Mesothelial cell of epicardium (in vitro differentiated cells): ENCODE measurements at places on chromosomes 12 and 14.
A peak's percentile ranks its signal among the peaks of the same experiment; 100 is the strongest.

DNA sequence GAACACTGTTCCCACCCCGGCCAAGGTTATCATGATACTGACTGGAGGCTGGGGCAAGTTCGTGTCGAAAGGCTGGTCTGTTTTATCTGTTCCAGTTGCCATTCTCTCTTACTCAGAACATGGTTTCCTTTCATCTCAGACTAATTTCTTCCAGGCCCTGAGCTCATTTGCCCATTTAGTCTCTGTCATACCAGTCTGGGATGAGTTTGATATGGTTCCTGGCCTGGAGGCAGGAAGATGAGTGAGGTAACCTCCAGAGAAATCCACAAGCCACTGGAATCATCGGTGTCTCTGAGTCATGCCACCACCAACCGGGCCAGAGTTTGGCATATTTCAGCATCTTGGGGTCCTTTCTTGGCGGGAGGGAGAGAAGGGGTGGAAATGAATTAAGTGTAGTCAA, 114.7 kb downstream of the NTF3 start:
- no peak for DNase-seq

GRCh38 chr12:47721431-47721973, 3.8 kb downstream of the ENDOU start:
- no peak for DNase-seq

- DNase-seq = no peak
Observed at GRCh38 chr14:37223947-37224474, 26.3 kb downstream of the MIPOL1 start.

DNA sequence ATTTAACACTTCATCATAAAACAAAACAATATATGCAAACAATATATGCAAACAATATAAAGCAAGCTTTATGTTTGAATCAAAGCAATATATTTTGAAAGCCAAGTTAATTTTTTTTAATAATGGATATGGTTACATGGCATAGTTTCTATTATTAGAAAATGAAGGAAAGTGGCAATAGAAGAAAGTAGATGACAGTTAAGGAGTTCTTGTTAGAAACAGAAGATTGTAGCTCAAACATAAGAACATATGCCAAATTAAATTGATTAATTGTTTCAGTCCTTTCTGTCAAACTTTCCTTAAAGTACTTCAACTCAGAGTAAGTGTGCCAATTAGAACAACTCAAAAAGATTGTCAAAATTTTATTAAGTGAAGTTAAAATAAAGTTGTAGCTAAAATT, 1248.3 kb downstream of the SLC16A7 start:
- no peak for DNase-seq

GRCh38 chr14:96965885-96966595, 168.9 kb downstream of the VRK1 start:
- DNase-seq = no peak

- no peak for DNase-seq
Observed at GRCh38 chr14:103110681-103111231, 12.5 kb upstream of the TNFAIP2 start.

DNA sequence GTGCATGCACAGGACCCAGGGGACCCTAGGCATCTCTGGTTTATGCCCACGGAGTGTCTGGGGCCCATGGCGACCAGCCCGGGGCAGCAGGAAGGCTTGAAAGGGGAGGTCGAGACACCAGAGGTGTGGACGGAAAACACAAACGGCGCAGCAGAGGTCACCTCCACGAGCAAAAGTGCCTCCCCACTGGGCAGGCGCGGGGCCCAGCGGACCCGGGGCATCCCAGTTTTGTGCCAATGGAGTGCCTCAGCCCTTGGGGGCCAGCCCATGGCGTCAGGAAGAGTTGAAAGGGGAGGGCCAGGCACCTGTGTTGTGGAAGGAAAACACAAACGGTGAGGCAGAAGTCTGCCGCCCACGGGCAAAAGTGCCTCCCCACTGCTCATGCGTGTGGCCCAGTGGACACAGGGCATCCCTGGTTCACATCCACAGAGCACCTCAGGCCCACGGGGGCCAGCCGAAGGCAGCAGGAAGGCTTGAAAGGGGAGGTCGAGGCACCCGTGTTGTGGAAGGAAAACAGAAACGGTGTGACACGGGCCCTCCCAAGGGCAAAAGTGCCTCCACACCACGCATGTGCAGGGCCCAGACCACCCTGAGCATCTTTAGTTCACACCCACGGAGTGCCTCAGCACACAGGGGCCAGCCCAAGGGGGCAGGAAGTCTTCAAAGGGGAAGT, 378.8 kb downstream of the ALG10 start:
- peak; percentile 31 for DNase-seq

DNA sequence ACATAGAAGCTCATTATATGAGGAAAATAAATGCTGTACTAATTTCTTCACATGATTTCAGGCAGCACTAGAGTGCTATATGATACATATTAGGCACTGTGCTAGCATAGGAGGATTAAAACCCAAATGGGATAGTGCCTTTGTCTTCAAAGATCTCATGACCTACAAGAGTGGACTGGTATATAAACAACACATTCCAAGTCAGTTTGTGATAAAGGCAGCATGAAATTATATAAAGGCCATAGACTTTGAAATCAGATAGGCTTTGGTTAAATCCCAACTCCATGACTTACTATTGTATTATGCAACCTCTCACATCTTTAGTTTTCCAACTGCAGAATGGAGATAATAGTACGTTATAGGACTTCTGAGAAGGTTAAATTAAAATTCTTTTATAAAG, 179.7 kb downstream of the RAD51B start:
- DNase-seq = no peak

GRCh38 chr12:88399811-88400210, 180.5 kb downstream of the KITLG start:
- DNase-seq = no peak

DNA sequence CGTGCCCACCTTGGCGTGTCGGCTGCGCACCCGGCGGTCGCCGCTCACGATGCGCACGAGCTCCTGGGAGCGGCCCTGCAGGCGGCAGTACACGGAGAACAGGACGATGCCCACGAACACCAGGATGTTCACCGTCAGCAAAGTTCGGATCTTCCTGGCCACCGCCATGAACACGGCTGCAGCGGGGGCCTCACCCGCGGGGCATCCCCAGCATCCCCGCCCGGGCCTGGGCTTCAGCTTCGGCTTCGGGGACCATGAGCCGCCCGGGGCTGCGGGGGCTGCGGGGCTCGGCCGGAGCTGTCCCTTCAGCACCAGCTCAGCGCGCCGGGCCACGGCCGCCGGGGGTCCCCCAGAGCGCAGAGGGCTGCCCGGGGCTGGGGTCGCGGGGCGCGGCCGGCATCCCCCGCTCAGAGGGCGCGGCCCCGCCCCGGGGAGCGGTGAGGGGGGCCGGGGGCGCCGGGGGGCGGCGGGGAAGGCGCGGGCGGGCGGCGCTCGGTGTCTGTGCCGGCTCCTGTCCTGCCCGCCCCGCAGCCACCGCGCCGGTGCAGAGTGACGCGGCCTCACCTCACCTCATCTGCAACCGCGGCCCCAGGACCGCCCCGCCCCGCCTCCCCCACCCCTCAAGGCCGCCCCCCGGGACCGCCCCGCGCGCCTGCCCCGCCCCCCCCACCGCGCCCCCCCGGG, at the start of gene GALNT9:
TSS of gene GALNT9 (minus strand) at position 554 of the 684 bp plus-strand sequence. CDS start at position 168, 386 bp downstream.
- DNase-seq = peak; percentile 51

GRCh38 chr12:75834591-75834990, 197.0 kb downstream of the PHLDA1 start:
- DNase-seq = no peak

GRCh38 chr12:15074351-15074750, 101.5 kb downstream of the PDE6H start:
- DNase-seq = no peak

DNA sequence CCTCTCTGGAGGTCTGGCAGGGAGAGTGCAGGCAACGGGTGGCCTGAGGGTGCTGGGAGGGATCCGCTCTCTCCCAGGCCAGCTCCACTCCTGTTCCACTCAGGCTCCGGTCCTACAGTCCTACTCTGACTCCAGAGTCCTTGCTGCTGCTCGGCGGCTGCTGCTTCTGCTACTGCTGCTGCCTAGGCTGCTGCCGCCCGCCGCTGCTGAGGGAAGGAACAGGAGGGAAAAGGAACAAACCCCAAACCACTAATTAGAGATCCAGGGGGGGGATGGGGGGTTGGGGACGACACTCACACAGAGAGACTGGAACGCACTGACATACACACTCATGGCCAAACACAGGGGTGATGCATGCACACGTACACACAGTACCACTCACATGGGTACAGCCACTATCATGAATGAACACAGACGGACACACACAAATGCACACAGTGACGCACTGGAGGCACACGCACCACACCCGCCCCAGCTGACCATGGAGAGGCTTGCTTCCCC, at the start of gene SP7:
TSS of gene SP7 (minus strand) at position 174 of the 501 bp plus-strand sequence. CDS start 708 bp downstream, outside the sequence.
- no peak for DNase-seq

DNA sequence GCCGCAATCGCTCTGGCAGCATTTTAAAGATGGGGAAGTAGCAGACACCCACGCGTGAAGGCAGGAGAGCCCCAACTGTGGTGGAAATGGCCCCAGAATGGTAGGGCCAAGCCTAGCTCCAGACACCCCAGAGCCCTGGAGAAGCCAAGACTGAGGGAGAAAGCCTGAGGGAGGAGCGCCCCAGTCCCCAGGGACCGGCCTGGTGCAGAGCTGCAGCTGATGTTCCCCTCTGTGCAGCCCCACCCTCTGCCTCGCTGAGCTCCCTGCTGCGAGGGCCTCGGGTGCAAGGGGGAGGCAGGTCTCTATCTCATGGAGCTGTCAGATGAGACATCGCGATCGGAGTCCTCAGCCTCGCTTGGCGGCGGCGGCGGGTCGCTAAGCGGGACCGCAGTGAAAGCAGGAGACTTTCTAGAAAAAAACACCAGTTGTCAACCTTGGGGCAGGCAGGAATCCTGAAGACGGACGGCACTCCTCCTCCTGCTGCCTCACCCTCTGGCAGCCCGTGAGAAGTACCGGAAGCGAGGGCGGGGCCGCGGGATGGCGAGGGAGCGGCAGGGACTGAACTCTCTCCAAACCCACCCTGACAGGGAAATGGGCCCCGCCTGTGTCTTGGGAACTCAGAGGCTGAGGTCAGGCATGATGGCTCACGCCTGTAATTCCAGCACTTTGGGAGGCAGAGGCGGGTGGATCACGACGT, 6.0 kb downstream of the GAPDH start:
- peak; percentile 80 for DNase-seq

DNA sequence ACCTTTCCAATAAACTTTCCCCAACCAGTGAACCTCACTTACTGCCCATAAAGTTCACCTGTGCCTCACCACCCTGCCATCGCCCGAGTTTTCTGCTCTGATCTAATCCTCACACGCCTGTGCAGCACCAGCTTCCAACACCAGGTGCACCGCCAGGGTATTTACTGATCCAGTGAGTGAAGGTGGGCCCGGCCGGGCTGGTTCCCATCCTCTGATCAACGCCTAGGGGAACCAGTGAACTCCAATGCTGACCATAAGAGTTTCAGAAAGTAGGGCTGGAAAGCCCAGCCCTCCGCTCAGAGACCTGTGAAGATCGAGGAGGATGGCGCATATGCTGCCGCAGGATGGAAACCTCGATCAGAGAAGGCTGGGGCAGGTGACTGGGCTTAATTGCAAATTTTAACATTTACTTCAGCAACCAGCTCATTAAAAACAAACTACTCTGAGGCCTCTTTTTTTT, 685 bp upstream of the MYL6B start:
- DNase-seq = no peak

GRCh38 chr12:3533703-3534386, 42.8 kb downstream of the PRMT8 start:
- DNase-seq = peak; percentile 39

GRCh38 chr12:78563826-78564225, 300.7 kb upstream of the SYT1 start:
- no peak for DNase-seq

DNA sequence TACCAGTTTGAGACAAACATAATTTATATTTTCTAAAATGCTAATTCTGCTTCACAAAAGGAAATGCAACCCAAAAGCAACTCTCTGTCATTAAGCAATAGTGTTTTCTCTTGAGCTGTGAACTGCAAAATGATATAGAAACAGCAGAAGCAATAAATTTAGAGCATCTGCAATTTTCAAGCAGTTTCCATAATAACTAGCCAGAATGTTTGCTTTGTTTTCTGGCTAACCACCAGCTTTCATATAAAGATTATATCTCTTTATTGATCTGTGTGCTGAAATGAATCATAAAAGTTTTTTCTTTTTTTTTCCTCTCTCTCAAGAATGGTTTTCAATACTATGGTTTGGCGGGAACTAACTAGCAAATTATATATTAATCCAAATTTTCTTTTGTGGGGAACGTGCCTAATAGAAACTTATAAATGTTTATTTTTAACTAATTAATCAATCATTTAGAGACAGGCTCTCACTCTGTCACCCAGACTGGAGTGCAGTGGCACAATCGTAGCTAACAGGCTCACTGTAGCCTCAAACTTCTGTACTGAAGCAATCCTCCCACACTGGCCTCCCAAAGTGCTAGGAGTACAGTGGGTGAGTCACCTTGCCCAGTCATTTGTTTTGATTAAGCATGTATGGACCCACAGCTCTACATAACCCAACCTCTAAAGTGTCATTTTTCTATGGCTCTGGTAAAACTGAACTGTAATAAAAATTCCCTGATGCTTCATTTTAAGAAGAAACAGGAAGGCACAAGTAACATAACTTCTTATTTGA, 830.1 kb upstream of the MGAT4C start:
- no peak for DNase-seq

GRCh38 chr12:17192721-17193120, 586.8 kb upstream of the LMO3 start:
- no peak for DNase-seq

DNA sequence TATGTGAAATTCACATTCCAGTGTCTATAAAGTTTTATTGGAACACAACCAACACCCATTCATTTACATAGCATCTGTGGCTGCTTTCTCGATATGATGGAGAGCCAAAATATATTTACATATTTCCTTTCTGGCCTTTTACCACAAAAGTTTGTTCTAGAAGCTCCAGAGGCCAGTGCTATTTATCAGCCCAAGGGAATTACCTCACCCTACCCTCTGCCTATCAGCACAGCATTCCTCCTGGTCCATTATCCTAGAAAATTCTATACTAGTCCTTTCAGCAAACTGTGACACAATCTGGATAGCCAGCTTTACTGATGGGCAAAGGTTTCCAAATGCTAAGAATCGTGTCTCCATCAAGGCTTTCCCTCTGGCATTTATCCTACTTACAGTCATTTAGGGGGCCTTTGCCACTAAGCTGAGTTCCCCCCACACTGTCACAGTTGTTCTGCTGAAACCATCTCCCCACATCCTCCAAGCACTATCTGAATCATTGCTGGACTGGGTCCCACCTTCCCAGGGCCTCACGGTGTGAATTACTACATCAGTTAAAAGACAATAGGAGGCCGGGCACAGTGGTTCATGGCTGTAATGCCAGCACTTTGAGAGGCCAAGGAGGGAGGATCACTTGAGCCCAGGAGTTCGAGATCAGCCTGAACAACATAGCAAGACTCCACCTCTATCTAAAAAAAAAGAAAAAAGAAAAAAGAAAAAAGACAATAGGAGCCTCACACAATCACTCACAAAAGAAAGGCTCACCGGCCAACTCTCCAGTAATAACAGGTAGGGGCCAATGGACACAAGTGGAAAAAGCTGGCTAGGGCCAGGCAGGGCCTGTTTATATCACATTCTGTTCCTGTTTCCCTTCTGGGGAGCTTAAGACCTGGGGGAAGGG, 12.1 kb downstream of the SYNE3 start:
- DNase-seq = no peak
